ENCODE measurements at places on chromosomes 16 and 17.
A peak's percentile ranks its signal among the peaks of the same experiment; 100 is the strongest.

DNA sequence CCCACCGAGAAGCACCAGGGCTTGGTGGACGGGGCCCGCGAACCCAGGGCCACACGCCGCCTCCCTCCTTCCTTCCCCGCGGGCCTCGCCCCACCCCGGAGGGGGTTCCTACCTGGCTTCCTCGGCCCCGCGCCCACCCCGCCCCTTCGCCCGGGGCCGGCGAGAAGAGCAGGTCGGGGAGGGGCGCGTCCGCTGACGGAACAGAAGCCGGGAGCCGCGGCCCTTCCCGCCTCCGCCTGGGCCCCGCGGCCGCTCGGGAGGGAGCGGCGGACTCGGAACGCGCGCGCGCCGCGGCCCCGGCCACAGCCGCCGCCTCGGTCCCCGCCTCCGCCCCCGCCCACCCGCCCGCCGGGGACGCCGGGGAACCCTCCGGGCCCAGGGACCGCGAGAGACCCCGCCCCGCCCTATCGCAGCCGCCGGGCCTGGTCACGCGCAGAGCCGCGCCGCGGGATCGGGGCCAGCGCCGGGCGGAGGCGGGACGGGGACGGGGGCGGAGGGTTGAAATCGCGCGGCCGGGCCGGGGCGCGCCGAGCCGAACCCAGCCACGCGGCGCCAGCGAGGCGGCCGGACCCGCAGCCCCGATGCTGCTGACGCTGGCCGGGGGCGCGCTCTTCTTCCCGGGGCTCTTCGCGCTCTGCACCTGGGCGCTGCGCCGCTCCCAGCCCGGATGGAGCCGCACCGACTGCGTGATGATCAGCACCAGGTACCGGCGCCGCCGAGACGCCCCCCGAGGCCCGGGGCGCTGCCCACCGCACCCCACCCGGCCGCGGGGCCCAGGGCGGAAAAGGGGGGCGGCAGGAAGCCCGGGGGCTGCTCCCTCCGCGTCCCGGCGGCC, at the start of gene TLCD3A:
Gene TLCD3A (plus strand): TSS at position 530 of the 835 bp plus-strand sequence. CDS start 52 bp downstream, at position 582.
- DNase-seq, result peak; percentile 68

DNA sequence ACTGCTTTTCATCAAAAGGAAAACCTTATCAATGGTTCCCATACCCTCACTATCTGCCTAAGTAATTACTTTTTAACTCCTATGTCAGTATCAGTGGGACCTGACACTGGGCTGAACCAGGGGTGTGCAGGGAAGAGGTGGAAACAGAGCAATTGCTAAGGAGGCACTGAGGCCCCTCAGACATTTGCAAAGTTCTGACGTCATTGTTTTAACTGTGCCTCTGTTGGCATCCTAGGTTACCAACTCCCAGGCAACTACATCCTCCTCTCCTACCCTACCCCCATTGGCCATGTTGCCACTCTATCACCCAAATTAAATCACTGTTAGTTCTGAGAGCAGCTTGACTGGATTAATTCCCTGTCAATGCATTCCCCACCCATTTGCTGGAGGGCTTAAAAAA, 8.0 kb upstream of the WWOX start:
- DNase-seq, result no peak

DNA sequence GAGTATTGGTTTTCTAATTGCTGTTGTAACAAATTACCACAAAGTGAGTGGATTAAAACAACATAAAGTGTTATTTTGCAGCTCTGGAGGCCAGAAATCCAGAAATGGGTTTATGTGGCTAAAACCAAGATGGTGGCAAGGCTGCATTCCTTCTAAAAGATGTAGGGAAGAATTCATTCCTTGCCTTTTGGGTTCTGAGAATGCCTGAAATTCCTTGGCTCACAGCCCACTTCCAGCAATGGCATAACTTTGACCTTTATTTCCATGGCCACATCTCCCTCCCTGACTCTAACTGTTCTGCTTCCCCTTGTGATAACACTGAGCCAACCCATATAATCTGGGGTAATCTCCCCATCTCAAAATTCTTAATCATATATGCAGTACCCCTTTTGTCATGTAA, 269.6 kb upstream of the RPL38 start:
- peak; percentile 15 for DNase-seq

- peak; percentile 82 for DNase-seq
Observed at GRCh38 chr16:89495121-89495520, 4.8 kb upstream of the ANKRD11 start.

DNA sequence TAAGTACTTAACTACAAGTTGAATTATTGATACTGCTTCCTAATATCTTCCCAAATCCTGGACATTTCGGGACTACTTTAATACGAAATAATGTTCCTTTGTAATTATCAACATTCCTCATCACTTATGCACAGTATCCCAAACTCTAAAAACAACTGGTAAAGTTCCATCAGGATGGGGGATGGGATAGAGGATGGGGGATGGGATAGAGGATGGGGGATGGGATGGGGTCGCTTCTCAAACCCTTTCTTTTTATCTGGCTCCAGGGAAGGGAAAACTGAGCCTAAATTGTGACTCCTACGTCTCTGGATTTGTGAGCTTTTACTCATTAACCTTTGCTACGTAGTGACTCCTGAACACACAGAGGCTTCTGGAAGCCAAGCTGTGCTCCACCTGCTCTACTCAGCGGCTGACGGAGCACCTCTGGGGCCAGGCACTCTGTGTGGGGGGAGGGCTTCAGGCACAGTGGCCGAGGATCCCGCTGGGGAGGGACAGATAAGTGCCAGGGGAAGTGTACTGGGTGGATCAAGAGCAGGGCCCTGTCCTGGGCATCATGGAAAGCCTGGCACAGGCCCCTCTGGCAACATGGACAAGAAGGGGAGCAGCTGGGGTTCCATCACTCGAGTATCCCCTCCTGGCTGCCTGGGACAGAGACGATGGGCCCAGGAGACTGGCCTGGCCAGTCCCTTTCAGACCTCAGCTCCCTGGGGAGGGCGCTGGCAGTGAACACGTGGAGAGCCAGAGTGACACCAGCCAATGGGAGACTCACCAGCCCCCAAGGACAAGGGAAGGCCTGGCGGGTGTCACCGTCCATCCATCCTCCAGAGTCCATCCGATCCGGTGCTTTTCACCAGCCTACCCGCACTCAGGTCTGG, 56.2 kb downstream of the PGS1 start:
- DNase-seq, result no peak

- peak; percentile 20 for DNase-seq
Observed at GRCh38 chr17:7323731-7324437, 5.3 kb downstream of the NEURL4 start.

GRCh38 chr16:66651965-66652364, 44.6 kb downstream of the CMTM4 start:
- no peak for DNase-seq

DNA sequence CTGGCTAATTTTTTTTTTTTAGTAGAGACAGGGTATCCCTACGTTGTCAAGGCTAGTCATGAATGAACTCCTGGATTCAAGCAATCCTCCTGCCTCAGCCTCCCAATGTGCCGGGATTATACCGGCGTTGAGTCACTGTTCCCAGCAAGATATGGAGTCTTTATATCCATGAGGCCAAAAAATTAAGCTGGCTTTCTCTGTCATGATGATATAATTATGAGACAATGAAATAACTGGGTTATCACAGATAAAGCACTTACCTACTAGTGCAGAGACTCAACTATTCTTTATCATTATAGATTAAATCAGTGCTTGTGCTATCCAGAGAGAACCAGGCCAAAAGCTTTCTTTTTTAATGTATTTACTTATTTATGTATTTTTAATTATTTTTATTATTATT, 36.2 kb downstream of the SMG6 start:
- no peak for DNase-seq

- no peak for DNase-seq
Observed at GRCh38 chr16:87815567-87815966, 49.8 kb upstream of the KLHDC4 start.

DNA sequence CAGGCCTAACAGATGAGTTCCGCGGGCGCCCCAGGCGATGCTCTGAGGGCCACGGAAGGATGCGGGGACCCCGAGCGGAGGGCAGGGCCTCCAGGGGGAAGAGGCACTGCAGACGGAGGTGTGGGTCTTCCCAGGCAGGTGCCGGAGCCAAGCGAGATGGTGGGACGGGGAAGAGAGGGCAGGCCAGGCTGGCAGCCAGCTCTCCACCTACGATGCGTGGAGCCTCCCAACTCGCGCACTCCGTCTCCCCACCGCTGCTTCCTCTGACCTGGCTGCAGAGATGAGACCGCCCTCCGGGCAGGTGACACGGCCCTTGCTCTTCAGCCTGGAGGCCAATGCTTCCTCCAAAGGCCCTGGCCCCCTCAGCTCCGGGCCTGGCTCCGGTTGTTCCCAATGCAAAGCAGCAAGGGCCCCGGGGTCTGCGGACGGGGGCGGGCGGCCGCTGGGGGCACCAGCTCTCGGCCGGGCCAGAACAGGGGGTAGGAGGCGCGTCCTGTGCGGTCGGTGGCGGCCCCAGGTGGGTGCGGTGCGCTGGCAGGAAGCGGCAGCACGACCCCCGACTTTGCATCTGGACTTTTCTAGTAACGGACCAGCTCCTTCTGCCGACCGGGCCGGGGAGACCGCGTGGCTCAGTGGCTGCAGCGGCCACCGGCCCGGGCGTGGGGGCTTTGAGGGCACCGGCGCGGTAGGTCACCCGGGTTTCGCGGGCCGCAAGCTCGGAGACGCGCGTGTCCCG, 1.5 kb upstream of the SOX8 start:
- DNase-seq, result no peak

DNA sequence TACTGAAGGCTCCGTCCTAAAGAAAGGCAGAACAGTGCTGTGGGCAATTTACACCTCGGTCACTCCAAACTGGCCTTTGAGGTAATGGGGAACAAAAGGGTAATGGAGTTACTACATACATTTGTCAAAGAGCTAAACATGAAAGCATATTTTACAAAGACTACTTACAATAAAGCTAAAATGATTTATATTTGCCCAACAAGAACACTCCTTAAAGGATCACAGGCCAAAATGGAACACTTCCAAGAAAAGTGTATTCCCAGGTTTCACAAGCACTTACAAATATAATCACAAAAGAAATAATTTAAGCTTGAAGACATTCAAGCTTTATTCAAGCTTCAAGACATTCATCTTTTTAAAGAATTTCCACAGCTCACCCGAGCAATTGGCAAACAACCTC, 29.3 kb downstream of the C17orf67 start:
- DNase-seq, result no peak

- DNase-seq, result no peak
Observed at GRCh38 chr16:50538411-50539052, 9.7 kb upstream of the NKD1 start.

DNA sequence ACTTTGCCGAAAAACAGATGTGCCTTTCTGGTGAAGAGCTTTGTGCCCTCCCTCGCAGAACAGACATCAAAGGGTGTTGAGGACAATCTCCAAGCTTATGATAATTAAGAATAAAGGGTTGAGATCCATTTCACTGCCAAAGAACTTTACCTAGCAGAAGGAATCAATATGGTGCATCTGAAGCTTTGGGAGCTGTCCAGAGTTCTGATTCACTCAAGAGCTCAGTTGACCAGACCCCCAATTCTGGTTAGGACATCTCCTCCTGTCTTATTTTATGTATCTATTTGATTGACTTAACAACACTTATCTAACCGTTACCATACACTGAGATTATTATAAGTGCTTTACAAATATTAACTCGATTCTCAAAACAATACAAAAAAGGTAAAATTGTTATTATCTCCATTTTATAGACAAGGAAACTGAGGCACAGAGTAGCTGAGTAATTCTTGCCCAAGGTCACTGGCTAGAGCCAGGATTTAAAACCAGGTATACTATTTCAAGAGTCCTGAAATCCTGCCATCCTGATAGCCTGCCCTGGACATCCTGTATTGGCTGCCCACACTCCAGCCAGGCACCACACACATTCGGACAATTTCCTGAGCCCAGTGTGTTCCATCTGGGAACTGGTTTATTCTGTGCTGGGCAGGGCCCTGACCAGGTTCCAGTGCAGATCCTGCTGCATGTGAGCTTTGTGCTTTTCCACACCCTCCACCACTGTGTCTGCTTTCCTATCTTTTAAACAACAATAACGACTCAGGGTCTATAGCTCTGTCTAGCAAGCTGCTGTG, 29.8 kb downstream of the PITPNM3 start:
- DNase-seq, result no peak

- DNase-seq, result no peak
Observed at GRCh38 chr16:35011-35677, 18.3 kb downstream of the POLR3K start.

DNA sequence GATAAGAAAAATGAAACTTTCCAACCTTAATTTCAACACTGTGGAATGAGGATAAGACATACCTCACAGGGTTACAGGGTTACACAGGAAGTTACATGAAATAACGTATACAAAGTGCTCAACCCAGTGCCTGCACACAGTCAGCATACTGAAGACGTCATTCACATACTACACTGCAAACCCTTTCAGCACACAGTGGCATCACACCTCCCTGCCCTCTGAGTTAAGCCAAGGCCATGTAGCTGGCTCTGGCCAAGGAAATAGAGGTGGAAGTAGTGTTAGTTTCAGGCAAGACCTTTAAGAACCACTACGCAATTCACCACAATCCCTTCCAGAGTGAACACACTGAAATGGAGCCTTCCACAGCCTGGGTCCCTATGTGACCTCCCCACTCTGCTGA, 46.6 kb upstream of the GSG1L start:
- no peak for DNase-seq
